ENCODE measurements at places on chromosomes 2 and 18.
A peak's percentile ranks its signal among the peaks of the same experiment; 100 is the strongest.

DNA sequence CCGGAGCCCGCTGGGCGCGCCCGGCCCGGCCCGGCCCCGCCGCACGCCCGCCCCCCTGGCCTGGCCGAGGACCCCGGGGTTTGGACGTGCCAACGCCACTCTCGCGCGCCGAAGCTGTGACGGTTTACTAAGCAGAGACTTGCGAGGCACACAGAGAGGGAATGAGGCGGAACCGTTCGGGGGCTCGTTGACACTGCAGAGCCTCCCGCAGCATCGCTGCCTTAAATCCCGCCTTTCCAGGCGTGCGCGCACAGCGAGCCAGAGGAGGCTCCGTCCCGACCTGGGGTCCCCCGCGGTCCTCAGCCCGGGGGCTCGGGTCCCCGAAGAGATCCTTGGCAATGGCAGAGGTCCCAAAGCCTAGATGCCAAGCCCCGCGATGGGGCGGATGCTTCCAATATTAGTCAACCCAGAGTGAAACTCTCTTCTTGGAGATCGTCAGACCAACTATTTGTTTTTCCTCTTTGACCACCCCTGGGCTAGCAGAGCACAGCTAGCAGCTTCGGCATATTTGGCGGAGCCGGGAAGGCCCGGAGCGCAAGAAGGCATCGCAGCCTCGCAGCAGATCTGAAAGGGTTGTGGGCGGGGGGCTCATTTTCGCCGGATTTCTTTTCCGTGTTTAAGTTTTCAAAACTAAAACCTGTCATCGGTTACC lies at the start of gene ZNF385B:
Gene ZNF385B, minus strand, starts transcription at position 197 of the 652 bp plus-strand sequence.
- DNase-seq, result no peak
- H3K27me3 ChIP-seq, result peaks cover 64% of the 10 kb centered on the region
- peak within 1 kb of the TSS; percentile 65 for H3K4me3 ChIP-seq
- peaks cover 4% of the 10 kb centered on the region for H3K4me1 ChIP-seq
- H3K27ac ChIP-seq, result no peak within 1 kb of the TSS
- H3K36me3 ChIP-seq, result no peaks in the 10 kb centered on the region

DNA sequence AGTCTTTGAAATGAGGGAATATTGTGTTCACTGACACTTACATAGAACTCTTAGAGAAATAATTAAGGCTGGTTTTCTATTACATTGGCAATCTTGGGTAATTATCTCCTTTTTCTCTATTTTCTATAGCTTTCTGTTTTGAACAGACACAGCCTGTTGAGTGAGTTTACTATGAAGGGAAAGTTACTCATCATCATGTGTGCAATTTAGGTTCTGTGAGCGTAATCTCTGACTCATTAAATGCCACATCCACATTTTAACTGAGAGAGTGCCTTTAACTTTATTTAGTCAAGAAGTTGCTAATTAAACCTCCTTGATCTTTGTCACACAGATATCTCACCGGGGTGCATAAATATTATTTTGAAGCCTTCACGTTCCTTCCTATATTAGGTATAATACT lies 174.0 kb upstream of the SLC8A1 start:
- no peak for DNase-seq
- no peaks in the 10 kb centered on the region for H3K4me1 ChIP-seq
- H3K36me3 ChIP-seq, result no peaks in the 10 kb centered on the region
- no peaks in the 10 kb centered on the region for H3K27me3 ChIP-seq

DNA sequence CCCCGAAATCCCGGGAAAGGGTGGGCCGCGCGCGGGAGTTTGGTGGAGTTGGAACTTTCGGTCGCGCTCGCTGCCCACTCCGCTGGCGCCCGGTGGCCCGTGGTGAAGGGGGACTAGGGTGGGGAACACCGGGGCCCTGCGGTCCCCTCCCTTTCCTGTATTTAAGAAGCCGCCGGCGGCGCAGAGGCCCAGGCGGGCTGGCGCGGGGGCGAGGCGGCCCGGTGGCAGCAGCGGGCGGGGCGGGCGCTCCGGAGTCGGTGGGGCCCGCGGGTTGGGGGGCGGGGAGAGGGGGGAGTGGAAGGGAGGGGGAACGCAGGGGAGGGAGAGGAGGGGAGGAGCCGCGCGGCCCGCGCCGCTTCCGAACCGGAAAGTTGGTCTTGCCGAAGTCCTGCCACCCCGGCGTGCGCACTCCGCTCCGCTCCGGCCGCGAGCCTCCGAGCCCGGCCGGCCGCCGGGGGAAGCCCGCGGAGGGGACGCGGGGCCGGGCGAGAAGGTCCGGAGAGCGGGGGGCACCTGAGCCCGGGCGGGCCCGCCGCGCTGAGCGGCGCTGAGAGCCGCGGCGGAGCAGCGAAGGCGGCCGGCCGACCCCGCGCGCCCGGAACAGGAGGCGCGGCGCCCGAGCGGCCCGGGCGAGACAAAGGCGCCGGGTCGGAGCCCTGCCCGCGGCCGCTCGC lies 425 bp upstream of the SALL3 start:
- peaks cover 66% of the 10 kb centered on the region for H3K27me3 ChIP-seq
- DNase-seq, result no peak
- H3K27ac ChIP-seq, result no peak overlapping the region

DNA sequence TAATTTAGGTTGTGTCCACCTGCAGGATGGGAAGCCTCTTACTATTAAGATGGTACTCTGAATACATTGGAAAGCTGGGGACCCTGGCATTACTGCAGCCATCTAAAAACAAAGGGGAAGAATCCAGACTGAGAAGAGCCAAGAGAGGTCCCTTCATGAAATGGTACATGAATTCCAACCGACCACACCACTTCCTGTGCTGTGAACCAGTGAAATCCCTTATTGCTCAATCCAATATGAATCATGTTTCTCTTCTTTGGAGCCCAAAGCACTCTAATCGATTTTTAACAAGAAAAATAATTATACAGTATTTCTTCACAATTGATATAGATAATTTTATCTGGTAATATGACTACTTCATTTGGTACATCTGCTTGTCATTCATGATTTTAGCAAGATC lies 479.7 kb upstream of the RAB6C start:
- H3K4me3 ChIP-seq, result no peak overlapping the region
- H3K4me1 ChIP-seq, result no peaks in the 10 kb centered on the region
- no peak overlapping the region for H3K27ac ChIP-seq
- H3K36me3 ChIP-seq, result no peaks in the 10 kb centered on the region
- H3K27me3 ChIP-seq, result no peaks in the 10 kb centered on the region

DNA sequence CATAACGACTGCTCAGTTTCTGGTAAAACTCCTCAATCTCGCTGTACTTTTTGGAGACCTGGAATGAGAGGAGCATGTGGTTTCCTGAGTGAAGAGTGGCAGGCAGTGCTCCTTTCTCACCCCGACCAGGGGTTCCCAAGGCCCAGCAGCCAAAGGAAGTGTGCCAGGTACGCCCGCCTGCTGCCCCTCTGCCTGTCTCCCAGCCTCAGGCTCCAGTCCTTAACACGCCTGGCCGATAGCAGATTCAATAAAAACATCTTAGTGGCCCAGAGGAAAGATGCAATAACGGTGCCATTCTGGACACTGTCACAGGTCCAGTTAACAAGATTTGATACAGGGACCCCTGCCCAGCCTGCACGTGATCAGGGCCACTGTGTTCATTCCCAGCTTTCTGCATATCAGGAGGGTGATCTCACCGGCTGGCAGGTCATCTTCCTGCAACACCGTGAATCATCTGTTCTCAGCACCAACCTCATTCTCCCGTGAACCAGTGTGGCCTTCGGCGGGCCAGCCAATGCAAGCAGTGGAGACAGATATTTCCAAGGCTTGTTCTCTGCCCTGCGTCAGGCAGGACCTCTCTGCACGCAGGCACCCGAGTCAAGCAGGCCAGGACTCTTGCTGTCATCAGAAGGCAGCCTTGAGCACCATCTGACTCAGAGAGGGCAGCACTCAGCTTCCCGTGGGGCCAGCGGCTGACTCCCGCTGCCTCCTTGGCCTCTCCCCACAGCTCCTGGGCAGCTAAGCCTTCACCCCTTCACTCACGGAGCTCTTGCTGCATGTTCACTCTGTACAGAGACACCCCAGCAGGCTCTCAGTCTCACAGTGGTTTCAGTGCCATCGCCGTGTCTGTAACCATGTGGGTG lies 9.5 kb downstream of the HS1BP3 start:
- no peak overlapping the region for H3K27ac ChIP-seq
- H3K4me3 ChIP-seq, result no peak overlapping the region
- peaks cover 11% of the 10 kb centered on the region for H3K4me1 ChIP-seq
- no peak for DNase-seq
- H3K27me3 ChIP-seq, result no peaks in the 10 kb centered on the region
- peaks cover 17% of the 10 kb centered on the region for H3K36me3 ChIP-seq

DNA sequence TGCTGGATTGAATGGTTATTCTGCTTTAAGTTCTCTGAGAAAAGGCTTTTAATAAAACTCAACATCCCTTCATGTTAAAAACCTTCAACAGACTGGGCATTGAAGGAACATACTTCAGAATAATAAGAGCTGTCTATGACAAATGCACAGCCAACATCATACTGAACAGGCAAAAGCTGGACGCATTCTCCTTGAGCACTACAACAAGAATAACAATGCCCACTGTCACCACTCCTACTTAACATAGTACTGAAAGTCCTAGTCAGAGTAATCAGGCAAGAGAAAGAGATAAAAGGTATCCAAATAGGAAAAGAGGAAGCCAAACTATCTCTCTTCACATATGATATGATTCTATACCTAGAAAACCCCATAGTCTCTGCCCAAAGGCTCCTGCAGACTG lies 641.4 kb downstream of the IRS1 start:
- H3K27me3 ChIP-seq, result peaks cover 43% of the 10 kb centered on the region
- H3K4me1 ChIP-seq, result no peaks in the 10 kb centered on the region
- no peak overlapping the region for H3K27ac ChIP-seq

DNA sequence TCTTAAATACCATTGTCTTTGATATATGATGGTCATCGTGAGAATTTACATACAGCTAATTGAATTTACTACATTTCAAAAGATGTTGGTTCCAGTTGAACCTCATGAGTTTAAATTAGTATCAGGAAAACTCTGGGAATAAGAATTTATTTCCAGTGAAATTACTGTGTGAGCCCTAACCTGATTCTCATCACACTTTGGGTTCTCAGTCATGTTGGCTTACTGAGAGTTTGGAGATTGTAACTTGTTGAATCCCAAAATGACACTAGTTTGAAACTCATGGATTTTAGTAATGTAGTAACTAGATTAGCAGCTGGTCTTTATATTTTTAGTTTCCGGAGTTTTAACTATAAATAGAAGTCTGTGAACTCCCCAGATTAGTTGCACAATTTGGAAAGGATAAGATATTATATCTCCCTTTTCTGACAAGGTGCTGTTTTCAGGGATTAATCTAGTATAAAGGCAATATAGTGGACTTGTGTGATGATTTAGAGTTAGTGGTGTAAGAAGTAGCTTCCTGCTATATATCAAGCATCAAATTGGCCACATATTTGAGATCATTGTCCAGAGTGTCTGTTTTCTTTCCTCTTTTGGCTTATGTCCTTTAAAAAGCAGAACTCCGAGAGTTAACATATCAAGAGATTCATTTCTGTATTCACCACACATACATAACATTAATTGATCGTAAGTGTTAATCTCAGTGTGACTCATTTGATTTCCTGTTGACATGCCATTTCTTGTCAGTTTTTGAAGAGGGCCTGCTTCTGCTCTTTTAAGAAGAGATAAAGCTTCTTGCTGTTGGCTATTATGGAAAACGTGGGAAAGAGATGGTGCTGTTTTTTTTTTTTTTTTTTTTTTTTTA lies 15.7 kb downstream of the NDUFV2 start:
- no peaks in the 10 kb centered on the region for H3K27me3 ChIP-seq
- peaks cover 46% of the 10 kb centered on the region for H3K4me1 ChIP-seq
- peak overlapping the region; percentile 100 for H3K27ac ChIP-seq
- H3K4me3 ChIP-seq, result peak overlapping the region; percentile 77
- peaks cover 2% of the 10 kb centered on the region for H3K36me3 ChIP-seq

- H3K27me3 ChIP-seq, result no peaks in the 10 kb centered on the region
- no peak overlapping the region for H3K27ac ChIP-seq
- peaks cover 3% of the 10 kb centered on the region for H3K36me3 ChIP-seq
- peaks cover 10% of the 10 kb centered on the region for H3K4me1 ChIP-seq
- no peak overlapping the region for H3K4me3 ChIP-seq
- DNase-seq, result no peak
Observed at GRCh38 chr2:33488178-33488690, 11.8 kb downstream of the RASGRP3 start.

DNA sequence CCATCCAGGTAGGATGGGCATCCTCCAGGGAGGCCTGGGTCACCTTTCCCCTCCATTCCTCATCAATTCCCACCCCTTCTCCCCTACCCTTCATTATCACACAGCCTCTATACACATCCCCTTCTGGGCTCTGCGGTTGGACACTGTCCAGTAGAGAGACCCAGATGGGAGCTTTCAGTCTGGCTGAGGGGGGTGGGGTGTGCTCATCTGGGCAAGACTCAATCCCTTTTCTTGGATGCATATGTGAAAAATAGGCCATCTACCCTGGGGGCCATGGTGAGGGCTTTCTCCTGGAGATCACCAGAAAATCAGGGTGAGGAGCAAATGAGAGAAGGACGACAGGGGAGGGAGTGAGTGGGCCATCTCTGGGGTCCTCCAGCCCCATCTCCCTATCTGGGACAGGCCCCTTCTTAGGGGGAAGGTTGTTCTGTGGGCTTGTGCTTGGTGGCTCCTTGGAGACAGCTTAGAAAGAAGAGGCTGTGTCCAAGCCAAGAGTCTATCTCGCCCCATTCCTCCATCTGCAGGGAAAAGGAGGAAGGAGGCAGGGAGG lies 160.1 kb downstream of the DYSF start:
- H3K27me3 ChIP-seq, result peaks cover 18% of the 10 kb centered on the region
- no peak overlapping the region for H3K27ac ChIP-seq
- H3K36me3 ChIP-seq, result peaks cover 4% of the 10 kb centered on the region

DNA sequence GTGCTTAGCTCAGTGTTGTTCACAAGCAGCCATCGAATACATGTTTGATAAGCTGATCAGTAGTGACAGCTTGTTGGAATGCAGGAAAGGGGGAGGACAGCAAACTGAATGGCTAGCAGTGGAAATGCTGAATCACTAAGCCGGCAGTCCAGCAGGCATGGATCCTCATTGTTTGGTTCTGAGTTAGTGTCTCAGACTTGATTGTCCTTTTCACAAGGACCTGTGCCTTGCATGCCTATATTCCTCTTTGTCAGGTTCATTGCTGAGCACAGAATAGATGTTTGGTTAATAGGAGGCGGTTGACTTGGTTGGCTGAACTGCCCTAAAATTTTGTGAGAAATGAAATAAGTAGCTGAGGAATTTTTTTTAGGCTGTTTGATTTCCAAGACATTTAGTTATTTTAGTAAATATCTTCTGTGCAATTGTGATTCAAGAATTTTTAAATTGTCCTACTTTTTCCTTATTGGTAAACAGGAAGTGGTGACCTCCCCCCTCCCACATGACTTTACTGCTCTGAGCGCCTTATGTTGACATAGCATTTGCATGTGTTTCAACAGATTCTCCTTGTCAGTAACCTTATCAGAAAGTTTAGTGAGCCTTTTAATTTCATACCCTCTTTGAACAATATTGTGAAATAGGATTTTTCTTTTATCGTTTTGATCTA lies 21.4 kb upstream of the STON1 start:
- peak overlapping the region; percentile 92 for H3K27ac ChIP-seq
- H3K4me1 ChIP-seq, result peaks cover 16% of the 10 kb centered on the region
- peaks cover 11% of the 10 kb centered on the region for H3K36me3 ChIP-seq

GRCh38 chr2:109686921-109687320 lies 72.8 kb downstream of the SOWAHC start:
- no peaks in the 10 kb centered on the region for H3K4me1 ChIP-seq
- H3K4me3 ChIP-seq, result no peak overlapping the region
- no peaks in the 10 kb centered on the region for H3K36me3 ChIP-seq
- no peak for DNase-seq
- no peak overlapping the region for H3K27ac ChIP-seq
